ENCODE measurements at places on chromosomes 1 and 21.

GRCh38 chr1:171160639-171161354, 24.3 kb upstream of the FMO2 start:
- DNase-seq = peak; percentile 22
- no peaks in the 10 kb centered on the region for H3K36me3 ChIP-seq
- no peaks in the 10 kb centered on the region for H3K27me3 ChIP-seq
- H3K4me1 ChIP-seq = peaks cover 12% of the 10 kb centered on the region
- H3K27ac ChIP-seq = peak overlapping the region; percentile 56
- no peak overlapping the region for H3K4me3 ChIP-seq

GRCh38 chr1:184684285-184685074, 70.2 kb downstream of the EDEM3 start:
- peaks cover 8% of the 10 kb centered on the region for H3K4me1 ChIP-seq
- H3K27me3 ChIP-seq = no peaks in the 10 kb centered on the region
- H3K36me3 ChIP-seq = no peaks in the 10 kb centered on the region
- no peak overlapping the region for H3K4me3 ChIP-seq
- no peak for DNase-seq

DNA sequence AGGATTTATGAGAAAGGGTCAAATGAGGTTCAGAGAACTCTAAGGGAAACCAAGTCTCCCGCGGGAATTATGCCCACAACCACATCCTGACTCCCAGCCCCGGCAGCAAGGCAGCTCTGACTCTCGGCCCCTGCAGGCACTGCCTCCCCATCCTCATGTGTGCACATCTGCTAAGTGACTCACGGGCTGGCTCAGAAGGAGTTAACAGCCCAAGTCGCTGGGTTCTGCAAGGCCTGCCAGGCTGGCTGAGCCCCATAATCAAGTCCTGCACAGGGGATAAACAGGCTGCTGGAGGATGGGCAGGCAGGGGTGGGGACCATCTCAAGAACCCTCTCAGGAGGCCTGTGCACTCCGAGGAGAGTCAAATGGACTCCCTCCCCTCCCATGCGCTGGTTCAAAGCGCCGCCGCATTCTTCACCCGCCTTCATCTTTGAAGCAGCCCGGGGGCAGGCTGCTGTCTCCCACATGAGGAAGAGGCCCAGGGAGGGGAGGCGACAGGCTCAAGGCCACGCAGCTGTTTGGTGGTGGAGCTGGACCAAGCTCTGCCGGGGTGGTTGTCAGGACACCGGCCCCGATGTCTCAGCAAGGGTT, 344.3 kb downstream of the MATN1 start:
- H3K4me1 ChIP-seq = no peaks in the 10 kb centered on the region
- H3K4me3 ChIP-seq = no peak overlapping the region
- H3K27ac ChIP-seq = no peak overlapping the region
- no peaks in the 10 kb centered on the region for H3K27me3 ChIP-seq

DNA sequence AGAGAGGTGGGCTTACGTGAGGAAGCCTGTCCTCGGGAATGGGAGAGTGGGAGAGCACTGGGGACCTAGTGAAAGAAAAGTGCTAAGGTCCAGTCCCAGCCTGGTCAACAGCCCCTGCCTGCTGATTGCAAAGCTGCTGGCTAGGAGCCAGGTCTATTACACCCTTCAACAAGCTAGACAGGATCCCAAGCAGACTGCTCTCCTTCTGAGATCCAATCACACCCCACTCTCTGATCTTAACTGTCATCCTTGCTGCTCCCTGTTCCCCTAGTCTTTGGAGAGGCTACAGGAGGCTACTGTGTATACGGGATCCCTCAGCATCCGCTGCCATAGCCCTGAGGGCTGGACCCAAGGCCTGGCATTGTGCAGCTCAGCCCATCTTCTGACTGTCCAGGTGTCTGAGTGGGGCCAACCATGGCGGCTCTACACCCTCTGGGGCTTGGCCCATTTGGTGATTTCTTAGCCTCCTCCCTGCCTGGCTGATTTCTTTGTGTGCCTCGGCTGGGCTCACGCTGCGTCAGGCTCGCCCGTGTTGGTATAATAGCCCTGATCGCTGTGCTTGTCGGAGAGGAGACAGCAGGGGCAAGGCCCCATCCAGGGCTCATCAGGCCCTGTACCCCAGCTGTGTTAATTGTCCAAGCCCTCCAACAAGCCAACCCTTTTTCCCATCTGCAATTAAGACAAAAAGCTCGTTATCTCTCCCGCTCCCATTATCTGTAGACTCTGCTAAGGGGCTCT, 43.9 kb downstream of the NAV1 start:
- H3K4me3 ChIP-seq = no peak overlapping the region
- H3K4me1 ChIP-seq = no peaks in the 10 kb centered on the region
- DNase-seq = peak; percentile 59
- no peaks in the 10 kb centered on the region for H3K36me3 ChIP-seq

DNA sequence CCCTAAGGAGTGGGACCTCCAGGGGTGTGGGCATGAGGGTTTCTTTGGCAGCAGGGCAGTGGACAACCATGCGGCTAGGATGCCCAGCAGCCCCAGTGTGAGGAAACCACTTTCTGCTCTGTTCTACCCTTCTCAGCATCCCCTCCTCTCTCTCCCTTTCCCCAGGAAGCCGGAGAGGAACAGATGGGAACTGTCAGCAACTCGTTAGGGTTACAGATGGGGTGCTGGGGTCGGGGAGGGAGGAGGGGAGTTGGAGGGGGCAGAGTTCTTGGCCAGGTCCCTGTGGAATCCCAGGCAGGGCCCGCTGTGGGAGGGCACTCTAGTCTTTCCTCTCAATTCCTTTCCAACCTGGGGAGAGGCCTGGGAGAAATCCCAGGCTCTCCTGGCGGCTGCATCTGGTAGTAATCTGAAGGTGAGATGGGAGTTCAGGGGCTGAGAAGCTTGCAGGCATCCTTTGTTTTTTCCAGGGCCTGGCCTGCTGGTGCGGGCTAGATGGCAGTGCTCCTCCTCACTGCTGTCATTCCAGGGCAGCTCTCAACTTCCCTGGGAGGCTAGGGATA, 93.9 kb upstream of the CSF3R start:
- no peaks in the 10 kb centered on the region for H3K36me3 ChIP-seq
- H3K27me3 ChIP-seq = no peaks in the 10 kb centered on the region
- H3K4me1 ChIP-seq = no peaks in the 10 kb centered on the region
- no peak overlapping the region for H3K4me3 ChIP-seq

- no peak overlapping the region for H3K27ac ChIP-seq
- no peak for DNase-seq
- H3K27me3 ChIP-seq = no peaks in the 10 kb centered on the region
- H3K4me3 ChIP-seq = no peak overlapping the region
- no peaks in the 10 kb centered on the region for H3K4me1 ChIP-seq
These were observed 570.5 kb downstream of the MRPL39 start for GRCh38 chr21:25036775-25037174.

DNA sequence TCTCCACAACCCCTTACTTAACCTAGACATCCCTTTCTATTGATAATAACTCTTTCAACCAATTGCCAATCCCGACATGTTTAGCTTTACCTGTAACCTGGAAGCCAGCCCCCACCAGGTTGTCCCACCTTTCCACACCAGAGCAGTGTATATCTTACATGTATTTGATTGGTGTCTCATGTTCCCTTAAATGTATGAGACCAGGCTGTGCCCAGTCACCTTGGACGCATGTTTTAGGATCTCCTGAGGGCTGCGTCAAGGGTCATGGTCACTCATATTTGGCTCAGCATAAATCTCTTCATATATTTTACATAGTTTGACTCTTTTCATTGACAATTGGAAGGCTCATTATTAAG, 5.3 kb upstream of the SLC19A1 start:
- DNase-seq = no peak
- no peaks in the 10 kb centered on the region for H3K4me1 ChIP-seq
- H3K27ac ChIP-seq = no peak overlapping the region

DNA sequence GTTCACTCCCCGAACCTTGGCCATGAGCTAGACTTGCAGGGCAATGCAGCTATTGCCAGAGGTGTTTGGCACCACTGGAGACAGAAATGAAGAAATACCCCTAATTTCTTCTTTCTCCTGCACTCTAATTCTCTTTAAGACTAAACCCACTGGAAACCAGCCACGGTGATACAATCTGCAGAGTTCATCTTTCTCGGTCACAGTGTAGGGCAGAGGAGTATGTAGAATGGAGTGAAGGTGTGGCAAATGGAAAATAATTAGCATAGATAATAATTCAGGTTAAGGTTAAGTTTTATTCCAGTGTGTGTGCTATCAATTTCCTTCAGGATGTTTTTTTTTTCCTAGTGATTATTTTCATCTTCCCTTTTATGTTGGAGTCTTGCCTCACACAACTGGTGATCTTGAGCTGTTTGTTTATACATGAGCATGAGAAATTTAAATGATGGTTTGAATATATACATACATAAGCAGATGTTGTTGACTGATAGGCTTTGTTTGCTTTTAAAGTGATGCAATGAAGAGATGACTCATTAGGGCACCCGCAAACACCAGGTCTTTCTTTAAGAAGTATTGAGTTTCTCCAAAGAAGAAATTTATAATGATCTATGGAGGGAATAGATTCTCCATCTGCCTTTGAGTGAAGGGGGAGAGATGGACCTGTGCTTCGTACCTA, 81.9 kb downstream of the SPATA17 start:
- H3K27me3 ChIP-seq = no peaks in the 10 kb centered on the region
- no peaks in the 10 kb centered on the region for H3K36me3 ChIP-seq
- H3K4me1 ChIP-seq = no peaks in the 10 kb centered on the region
- H3K4me3 ChIP-seq = no peak overlapping the region
- DNase-seq = no peak
- no peak overlapping the region for H3K27ac ChIP-seq

DNA sequence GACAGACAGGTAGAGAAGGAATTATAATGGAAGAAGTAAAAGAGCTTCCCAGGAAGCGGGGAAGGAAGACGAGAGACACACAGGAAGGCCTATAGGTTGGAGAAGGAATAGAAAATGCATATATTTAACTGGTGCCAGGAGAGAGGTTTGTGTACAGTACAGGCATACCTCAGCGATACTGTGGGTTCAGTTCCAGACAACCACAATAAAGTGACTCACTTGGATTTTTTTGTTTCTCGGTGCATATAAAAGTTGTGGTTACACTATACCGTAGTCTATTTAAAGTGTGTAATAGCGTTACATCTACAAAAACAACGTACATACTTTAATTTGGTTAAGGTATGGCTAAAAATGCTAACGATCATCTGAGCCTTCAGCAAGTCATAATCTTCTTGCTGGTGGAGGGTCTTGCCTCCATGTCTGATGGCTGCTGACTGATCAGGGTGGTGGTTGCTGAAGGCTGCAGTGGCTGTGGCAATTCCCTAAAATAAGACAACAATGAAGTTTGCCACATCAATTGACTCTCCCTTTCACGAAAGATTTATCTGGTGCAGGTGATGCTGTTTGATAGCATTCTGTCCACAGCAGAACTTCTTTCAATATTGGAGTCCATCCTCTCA, 16.0 kb downstream of the YARS1 start:
- no peak overlapping the region for H3K27ac ChIP-seq
- H3K36me3 ChIP-seq = peaks cover 77% of the 10 kb centered on the region
- H3K4me3 ChIP-seq = no peak overlapping the region
- H3K27me3 ChIP-seq = no peaks in the 10 kb centered on the region

- H3K36me3 ChIP-seq = no peaks in the 10 kb centered on the region
- H3K4me1 ChIP-seq = no peaks in the 10 kb centered on the region
- DNase-seq = no peak
These were observed 363.5 kb upstream of the ADGRL2 start for GRCh38 chr1:81437213-81437612.

DNA sequence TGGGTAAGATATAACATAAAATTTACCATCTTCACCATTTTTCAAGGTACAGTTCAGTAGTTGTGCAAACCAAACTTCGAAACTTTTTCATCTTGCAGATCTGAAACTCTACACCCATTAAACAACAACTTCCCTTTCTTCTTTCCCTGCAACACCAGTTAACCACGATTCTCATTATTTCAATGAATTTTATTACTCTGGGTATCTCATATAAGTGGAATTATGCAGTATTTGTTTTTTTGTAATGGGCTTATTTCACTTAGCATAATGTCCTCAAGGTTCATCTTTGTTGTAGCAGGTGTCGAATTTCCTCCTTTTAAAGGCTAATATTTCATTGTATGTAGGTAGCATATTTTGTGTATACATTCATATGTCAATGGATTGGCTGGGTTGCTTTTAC, 146.1 kb downstream of the SPATA46 start:
- no peak for DNase-seq
- H3K4me1 ChIP-seq = peaks cover 13% of the 10 kb centered on the region
- H3K36me3 ChIP-seq = no peaks in the 10 kb centered on the region

- H3K4me3 ChIP-seq = no peak overlapping the region
- no peaks in the 10 kb centered on the region for H3K4me1 ChIP-seq
- peak; percentile 60 for DNase-seq
- peak overlapping the region; percentile 56 for H3K27ac ChIP-seq
- H3K27me3 ChIP-seq = no peaks in the 10 kb centered on the region
These were observed 43.0 kb downstream of the PLXNA2 start for GRCh38 chr1:208201229-208201628.
